MCF 10A (cell line): ENCODE measurements at places on chromosomes 3 and 15.

DNA sequence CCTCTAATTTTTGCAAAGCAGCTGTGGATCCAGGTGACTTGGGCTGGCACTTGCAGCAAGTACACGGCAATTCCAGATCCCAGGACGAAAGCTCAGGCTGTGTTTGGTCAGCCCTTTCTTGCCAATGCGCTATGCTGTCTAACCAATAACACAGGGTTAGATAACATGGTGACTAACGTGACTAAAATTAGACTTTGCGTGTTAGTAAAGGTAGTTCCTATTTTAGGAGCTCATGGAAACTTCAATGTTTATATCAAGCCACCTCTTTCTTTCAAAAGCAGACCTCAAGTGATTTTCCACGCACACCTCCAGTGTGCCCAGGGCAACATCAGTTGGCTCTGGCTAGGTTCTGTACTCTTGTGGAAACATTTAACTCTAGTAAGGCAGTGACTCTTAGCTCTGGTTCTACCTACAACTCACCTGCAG, 32.5 kb downstream of the CDCP1 start:
- no peak for DNase-seq
- H3K36me3 ChIP-seq = peaks cover 92% of the 10 kb centered on the region
- H3K27ac ChIP-seq = no peak overlapping the region
- H3K4me1 ChIP-seq = peaks cover 10% of the 10 kb centered on the region

GRCh38 chr3:65996589-65996988, 42.1 kb downstream of the MAGI1 start:
- DNase-seq = peak; percentile 79
- no peaks in the 10 kb centered on the region for H3K36me3 ChIP-seq

DNA sequence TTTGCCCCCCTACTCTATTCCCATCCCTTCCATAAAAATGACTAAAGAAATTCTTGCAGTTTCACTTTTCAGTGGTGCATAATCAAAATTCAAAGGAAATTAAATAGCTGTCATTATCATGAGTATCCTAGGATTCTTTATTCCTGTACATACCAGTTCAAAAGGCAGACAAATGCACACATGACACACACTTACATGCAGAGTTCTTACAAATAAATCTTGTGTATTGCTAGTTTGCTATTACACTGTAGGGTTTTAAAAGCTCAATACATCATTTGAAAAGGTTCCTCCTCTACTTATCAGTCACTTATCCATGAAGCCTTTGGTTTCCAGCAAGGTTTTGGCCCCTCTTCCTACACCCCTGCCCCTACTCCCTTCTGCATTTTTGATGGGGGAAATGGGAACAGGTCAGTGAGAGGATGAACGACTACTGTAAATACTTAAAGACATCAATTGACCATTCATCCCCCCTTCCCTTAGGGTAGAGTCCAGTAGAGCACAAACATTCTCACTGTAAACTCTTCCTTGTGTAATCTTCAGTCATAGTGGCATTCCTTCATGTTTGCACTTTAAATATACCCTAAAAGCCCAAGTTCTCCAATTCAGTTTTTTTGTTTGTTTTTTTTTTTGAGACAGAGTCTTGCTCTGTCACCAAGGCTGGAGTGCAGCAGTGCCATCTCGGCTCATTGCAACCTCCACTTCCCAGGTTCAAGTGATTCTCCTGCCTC, 92.6 kb downstream of the SUCLG2 start:
- H3K36me3 ChIP-seq = peaks cover 31% of the 10 kb centered on the region
- no peak for DNase-seq
- H3K4me1 ChIP-seq = no peaks in the 10 kb centered on the region
- no peak overlapping the region for H3K27ac ChIP-seq
- H3K27me3 ChIP-seq = no peaks in the 10 kb centered on the region

GRCh38 chr15:96553931-96554330, 223.4 kb downstream of the NR2F2 start:
- H3K4me1 ChIP-seq = no peaks in the 10 kb centered on the region
- peak; percentile 25 for DNase-seq
- H3K36me3 ChIP-seq = no peaks in the 10 kb centered on the region

DNA sequence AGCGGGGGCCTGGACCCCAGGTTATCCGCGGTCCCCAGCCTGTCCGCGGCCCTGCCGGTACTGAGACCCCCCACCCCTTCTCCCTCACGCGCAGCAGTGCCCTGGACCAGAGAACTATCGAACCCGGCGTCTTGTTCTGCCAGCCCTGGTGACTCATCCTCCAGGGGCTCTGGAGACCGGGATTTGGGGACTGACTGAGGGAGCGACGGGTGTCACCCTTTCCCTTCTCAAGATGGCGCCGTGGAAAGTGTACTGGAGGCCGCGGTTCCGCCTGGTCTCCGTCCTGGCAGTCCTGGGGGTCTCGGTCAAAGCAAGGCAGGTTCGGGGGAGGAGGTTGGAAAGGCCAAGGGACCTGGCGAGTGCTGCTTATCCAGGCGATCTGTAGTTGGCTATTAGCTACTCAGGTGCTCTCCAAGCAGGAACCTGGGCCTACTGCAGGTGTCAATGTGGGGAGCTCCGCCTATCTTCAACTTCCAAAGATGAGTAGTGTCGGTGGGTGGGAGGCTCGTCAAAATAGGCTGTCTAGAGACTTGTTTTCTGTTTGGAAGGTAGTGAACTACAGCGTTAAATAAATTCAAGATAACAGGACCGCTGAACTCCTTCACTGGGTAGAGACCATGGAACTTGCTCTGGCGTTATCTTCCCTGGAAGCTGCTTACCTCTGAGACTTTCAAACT, 790 bp downstream of the RAB5A start:
- peak; percentile 60 for DNase-seq
- H3K27me3 ChIP-seq = no peaks in the 10 kb centered on the region
- peak overlapping the region; percentile 85 for H3K4me3 ChIP-seq

DNA sequence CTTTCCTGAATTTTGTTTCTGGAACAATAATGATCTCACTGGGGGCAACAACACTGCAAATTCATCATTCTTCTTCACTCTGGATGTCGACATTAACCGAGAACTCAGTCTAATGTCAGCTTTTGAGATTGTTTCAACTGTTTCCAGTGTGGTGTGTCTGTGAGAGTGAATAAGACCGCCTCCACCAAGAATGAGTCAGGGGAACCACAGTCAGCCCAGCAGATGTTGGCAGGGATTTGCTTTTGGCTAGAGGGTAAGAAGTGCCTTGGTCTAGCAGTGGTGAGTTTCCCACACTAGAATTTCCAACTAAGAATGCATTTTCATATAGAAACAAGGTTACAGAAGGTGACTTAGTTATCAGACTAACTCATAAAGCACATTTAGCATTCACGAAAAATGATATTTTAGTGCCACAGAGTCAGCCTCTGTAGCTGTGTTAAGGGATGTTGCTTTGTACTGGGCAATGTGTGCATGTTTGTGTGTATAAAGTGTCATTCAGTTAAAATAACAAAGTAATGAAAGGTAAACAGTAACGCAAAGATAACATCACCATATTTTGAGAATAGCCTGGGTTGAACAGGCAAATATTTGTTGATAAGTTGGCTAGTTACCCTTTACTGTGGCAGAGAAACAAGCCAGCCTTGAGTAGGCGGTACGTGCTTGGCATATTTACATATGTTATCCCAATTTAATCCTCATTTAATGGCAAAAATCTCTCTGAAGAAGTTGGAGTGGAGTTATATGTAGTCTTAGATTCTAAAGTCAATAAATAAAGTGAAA, 33.8 kb downstream of the DRD3 start:
- no peak overlapping the region for H3K27ac ChIP-seq
- no peak overlapping the region for H3K4me3 ChIP-seq
- H3K36me3 ChIP-seq = no peaks in the 10 kb centered on the region
- H3K27me3 ChIP-seq = no peaks in the 10 kb centered on the region
- DNase-seq = peak; percentile 90

DNA sequence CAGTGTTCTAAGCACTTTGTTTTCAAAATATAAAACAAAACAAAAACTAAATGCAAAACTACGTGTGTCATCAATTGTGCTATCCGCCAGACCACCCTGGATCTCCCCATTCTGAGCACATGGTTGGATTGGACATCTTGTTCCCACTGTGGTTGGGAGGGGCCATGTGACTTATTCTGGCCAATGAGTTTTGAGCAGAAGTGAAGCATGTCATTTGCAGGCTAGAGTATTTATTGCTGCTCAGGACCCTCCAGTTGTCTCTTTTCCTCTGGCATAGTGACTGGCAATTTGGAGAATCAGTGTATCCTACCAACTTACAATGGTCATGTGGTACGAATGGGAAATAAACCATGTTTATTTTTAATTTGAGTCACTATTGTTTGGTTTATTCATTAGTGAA, 70.2 kb upstream of the ST8SIA2 start:
- no peaks in the 10 kb centered on the region for H3K4me1 ChIP-seq
- H3K36me3 ChIP-seq = no peaks in the 10 kb centered on the region
- peaks cover 44% of the 10 kb centered on the region for H3K27me3 ChIP-seq
- no peak overlapping the region for H3K27ac ChIP-seq
- H3K4me3 ChIP-seq = no peak overlapping the region
- DNase-seq = no peak

- peaks cover 43% of the 10 kb centered on the region for H3K4me1 ChIP-seq
- no peak for DNase-seq
- peak overlapping the region; percentile 59 for H3K27ac ChIP-seq
- H3K27me3 ChIP-seq = no peaks in the 10 kb centered on the region
- peaks cover 9% of the 10 kb centered on the region for H3K36me3 ChIP-seq
Observed at GRCh38 chr3:146504498-146505197, 35.3 kb upstream of the PLSCR2 start.

DNA sequence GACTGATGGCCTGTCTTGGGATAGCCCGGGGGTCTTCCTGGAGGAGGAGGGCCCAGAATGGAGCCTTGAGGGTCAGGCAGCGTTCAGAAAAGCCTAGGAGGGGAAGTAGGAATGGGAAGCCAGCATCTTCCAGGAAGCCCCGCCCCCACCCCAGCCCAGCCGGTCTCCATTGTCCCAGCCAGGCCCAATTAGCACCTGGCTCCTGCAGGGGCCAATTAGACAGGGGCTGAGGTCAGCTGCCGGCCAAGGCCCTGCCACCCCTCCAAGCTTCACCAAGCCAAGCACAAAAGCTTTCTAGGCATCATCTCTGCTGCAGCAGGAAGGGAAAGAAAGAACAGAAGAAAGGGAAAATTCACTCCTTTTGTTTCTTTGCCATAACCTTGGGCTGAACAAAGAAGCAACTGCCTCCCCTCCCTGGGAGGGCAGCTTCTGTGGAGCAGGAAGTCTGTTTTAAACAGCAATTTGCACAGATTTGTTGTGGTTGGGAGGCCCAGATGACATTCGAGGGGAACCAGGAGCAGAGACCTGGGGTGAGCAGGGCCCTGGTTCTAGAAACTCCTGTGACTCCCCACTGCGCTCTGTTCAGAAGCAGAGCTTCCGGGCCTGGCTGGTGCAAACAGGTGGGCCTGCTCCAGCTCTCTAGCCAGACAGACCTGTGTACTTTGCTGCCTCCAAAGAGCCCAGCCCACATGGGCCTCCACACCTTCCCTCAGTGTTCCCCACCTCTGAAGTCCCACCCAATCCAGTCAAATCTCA, 47.7 kb downstream of the CYP11A1 start:
- H3K27me3 ChIP-seq = no peaks in the 10 kb centered on the region
- H3K27ac ChIP-seq = no peak overlapping the region
- H3K4me3 ChIP-seq = no peak overlapping the region
- H3K4me1 ChIP-seq = no peaks in the 10 kb centered on the region

- H3K36me3 ChIP-seq = peaks cover 16% of the 10 kb centered on the region
- no peak for DNase-seq
- no peaks in the 10 kb centered on the region for H3K27me3 ChIP-seq
- no peaks in the 10 kb centered on the region for H3K4me1 ChIP-seq
Observed at GRCh38 chr3:70951316-70951715, 632.2 kb downstream of the FOXP1 start.

- H3K4me1 ChIP-seq = peaks cover 13% of the 10 kb centered on the region
- no peak overlapping the region for H3K4me3 ChIP-seq
- peak overlapping the region; percentile 13 for H3K27ac ChIP-seq
- peaks cover 66% of the 10 kb centered on the region for H3K36me3 ChIP-seq
- no peak for DNase-seq
- no peaks in the 10 kb centered on the region for H3K27me3 ChIP-seq
Observed at GRCh38 chr3:69297501-69297900, 88.4 kb downstream of the FRMD4B start.

GRCh38 chr3:35394905-35395304, 244.4 kb upstream of the ARPP21 start:
- H3K4me1 ChIP-seq = no peaks in the 10 kb centered on the region
- no peak for DNase-seq
- no peak overlapping the region for H3K27ac ChIP-seq
- H3K27me3 ChIP-seq = peaks cover 19% of the 10 kb centered on the region
- H3K4me3 ChIP-seq = no peak overlapping the region

DNA sequence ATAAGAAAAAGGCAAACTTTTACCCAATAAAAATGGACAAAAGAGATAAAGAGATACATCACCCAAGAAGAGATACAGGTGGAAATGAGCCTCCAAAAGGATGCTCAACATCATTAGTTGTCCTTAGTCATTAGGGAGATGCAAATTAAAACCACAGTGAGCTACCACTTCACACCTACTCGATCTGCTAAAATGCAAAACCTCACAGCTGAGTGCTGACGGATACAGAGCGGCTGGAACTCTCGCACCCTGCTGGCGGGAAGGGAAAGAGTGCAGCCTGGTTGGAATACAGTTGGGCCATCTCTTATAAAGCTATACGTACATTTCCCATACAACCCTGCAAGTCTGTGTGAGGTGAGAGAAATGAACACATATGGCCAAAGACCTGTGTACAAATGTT, 78.5 kb upstream of the PRR20G start:
- H3K4me1 ChIP-seq = no peaks in the 10 kb centered on the region
- no peak overlapping the region for H3K4me3 ChIP-seq
- no peak for DNase-seq
- H3K27ac ChIP-seq = no peak overlapping the region
- no peaks in the 10 kb centered on the region for H3K36me3 ChIP-seq

- H3K4me1 ChIP-seq = peaks cover 7% of the 10 kb centered on the region
- H3K4me3 ChIP-seq = no peak overlapping the region
- no peak for DNase-seq
- no peak overlapping the region for H3K27ac ChIP-seq
- H3K27me3 ChIP-seq = no peaks in the 10 kb centered on the region
Observed at GRCh38 chr3:131397889-131398288, 16.3 kb downstream of the NUDT16 start.

- H3K27me3 ChIP-seq = no peaks in the 10 kb centered on the region
- H3K4me1 ChIP-seq = peaks cover 13% of the 10 kb centered on the region
- H3K36me3 ChIP-seq = no peaks in the 10 kb centered on the region
- DNase-seq = no peak
Observed at GRCh38 chr3:83956431-83956830, 1002.4 kb upstream of the CADM2 start.

GRCh38 chr3:47294392-47294791, 11.6 kb downstream of the KLHL18 start:
- no peaks in the 10 kb centered on the region for H3K27me3 ChIP-seq
- DNase-seq = no peak
- H3K4me1 ChIP-seq = no peaks in the 10 kb centered on the region

DNA sequence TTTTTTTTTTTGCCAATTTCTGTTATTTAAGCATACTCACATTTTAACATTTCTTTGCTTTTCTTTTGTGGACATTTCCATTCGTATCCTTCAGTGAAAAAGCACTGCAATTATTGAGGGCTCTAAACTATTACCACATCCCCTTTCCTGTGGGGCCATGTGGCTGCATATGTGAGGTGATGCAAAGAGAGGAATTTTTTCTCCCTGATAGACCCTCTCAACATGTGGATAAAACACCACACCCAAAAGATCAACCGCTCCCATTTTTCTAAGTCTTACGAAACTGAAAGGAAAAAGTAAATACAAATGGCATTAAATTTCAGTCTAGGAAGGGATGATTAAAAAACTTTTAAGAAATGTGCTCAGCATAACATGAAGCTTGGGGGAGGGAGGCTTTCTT, 68.8 kb downstream of the DNAJC13 start:
- peaks cover 9% of the 10 kb centered on the region for H3K4me1 ChIP-seq
- no peak overlapping the region for H3K4me3 ChIP-seq
- H3K27me3 ChIP-seq = no peaks in the 10 kb centered on the region
- H3K36me3 ChIP-seq = peaks cover 22% of the 10 kb centered on the region
- no peak overlapping the region for H3K27ac ChIP-seq
